Activated naive CD4-positive, alpha-beta T cell treated with anti-CD3 and anti-CD28 coated beads for 36 hours (primary cell): ENCODE measurements at places on chromosomes 6 and 20. TPM values are rescaled to one million over a fixed set of nuclear protein-coding genes. Genes with fewer than 3 reads are reported as not detected.

DNA sequence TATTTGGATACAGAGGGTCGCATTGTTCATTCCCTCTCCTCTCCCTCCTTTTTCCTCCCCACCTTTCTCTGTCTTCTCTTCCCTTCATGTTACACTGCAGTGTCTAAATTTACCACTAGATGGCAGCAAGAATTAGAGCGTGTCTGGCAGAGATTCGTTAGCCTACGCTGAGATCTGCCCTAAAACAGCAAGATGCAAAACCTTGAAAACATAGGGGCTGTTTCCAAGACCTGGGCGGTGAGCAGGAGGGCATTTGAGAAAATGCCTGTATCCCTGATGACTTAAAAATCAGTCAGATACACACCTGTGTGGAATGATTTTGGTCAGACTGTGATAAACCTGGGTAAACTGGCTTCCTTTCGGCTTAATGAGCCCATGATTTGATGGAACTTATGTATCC is 101.5 kb upstream of the ISM1 start:
- no peak overlapping the region for H3K4me3 ChIP-seq
- no peaks in the 10 kb centered on the region for H3K4me1 ChIP-seq
- H3K36me3 ChIP-seq = no peaks in the 10 kb centered on the region
- peak; percentile 43 for DNase-seq
- H3K27me3 ChIP-seq = no peaks in the 10 kb centered on the region

- H3K27ac ChIP-seq = peak overlapping the region; percentile 46
- H3K36me3 ChIP-seq = peaks cover 29% of the 10 kb centered on the region
- H3K4me1 ChIP-seq = peaks cover 42% of the 10 kb centered on the region
These were observed 119.8 kb downstream of the NFATC2 start for GRCh38 chr20:51422514-51423289.

VGLL2 gene
- total RNA-seq = not detected

DNA sequence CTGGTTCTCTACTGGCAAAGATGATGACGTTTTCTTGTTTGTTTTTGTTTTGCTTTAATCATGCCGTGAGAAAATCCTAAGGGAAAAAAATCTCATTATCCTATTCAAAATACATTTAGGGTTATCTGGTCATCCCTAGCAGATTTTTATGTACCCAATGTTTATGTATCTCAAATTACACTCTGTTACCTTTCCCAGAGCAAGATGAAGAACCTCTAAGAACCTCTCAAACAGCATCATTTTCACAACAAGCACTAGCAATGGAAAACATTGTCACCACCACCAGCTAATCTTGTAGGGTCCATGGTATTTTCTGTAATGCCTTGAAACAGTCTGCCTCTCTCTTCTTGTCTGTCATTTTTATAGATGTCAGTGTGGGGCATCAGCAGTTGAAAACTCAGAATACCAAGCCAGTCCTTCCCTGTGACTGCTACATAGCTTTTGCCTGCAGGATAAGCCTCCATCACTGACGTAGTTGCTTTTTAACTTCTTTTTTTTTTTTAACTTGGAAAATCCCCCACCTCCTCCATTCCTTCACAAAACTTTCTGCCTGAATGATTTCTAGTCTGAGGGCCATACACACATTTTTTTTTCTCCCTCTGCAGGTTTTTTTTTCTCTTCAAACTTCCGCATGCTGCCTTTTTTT is 2.4 kb upstream of the SNAP25 start:
- no peak overlapping the region for H3K27ac ChIP-seq
- peaks cover 35% of the 10 kb centered on the region for H3K27me3 ChIP-seq
- DNase-seq = no peak
- peaks cover 3% of the 10 kb centered on the region for H3K36me3 ChIP-seq

DNA sequence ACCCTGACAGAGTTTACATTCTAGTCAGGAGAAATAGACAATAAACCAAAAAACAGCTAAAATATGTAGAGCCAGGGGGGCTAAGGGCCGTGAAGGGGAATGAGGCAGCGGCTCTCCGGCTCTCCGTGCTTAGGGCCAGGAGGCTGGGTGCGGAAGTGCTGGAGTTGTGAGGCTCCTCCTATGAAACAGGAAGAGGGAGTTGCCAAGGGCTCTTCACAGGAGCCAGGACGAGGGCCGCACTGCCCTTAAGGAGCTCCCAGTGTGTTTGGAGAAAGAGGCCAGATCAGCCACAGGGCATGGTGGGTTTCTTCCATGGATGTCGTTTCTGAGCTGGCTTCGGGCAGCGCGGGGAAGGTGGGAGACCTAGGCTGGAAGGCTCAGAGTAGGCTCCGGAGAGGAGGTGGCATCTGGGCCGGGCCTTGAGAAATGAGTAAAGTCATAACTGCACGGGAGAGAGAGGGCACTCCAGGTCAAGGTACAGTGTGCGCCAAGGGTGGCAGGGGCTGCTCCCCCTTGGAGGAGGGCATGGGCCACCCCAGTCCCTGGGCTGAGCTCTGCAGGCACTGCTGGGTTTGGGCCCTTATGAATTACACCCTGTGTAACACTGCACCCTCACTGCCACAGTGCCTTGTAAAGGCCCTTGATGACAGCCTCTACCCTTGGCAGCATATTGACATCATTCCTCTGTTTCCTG is 20.8 kb upstream of the MLN start:
- no peaks in the 10 kb centered on the region for H3K4me1 ChIP-seq
- H3K4me3 ChIP-seq = no peak overlapping the region
- no peak overlapping the region for H3K27ac ChIP-seq
- DNase-seq = no peak
- no peaks in the 10 kb centered on the region for H3K36me3 ChIP-seq

DNA sequence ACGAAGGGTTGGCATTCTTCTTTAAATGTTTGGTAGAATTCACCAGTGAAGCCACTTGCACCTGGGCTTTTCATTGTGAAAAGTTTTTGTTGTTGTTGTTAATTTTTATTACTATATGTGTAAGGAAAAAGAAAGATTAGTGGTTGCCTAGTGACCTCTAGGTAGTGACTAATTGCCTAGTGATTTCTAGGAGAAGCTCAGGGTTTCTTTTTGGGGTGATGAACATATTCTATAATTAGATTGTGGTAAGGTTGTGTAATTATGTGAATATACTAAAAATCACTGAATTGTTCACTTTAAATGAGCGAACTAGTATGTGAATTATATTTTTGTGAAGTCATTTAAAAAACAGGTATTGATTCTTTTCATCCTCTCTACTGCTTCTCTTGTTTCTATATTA is 123.8 kb upstream of the TMEM170B start:
- no peak for DNase-seq
- H3K4me3 ChIP-seq = no peak overlapping the region
- H3K4me1 ChIP-seq = peaks cover 33% of the 10 kb centered on the region
- no peaks in the 10 kb centered on the region for H3K27me3 ChIP-seq
- no peaks in the 10 kb centered on the region for H3K36me3 ChIP-seq

MLN gene
- not detected for total RNA-seq

GRCh38 chr6:5996714-5997419 is 9.9 kb downstream of the NRN1 start:
- H3K27me3 ChIP-seq = peaks cover 88% of the 10 kb centered on the region
- no peak for DNase-seq
- H3K27ac ChIP-seq = no peak overlapping the region
- H3K4me3 ChIP-seq = peak overlapping the region; percentile 77

GRIK2 gene
- total RNA-seq = not detected

ITCH gene
- 35.3 TPM for total RNA-seq

GRCh38 chr6:56314683-56315523 is 67.5 kb upstream of the COL21A1 start:
- no peaks in the 10 kb centered on the region for H3K27me3 ChIP-seq
- H3K27ac ChIP-seq = no peak overlapping the region
- no peak overlapping the region for H3K4me3 ChIP-seq
- H3K36me3 ChIP-seq = no peaks in the 10 kb centered on the region

SRXN1 gene
- total RNA-seq = 6.8 TPM

SPATS1 gene
- total RNA-seq = not detected

- no peak for DNase-seq
- peaks cover 10% of the 10 kb centered on the region for H3K36me3 ChIP-seq
- H3K4me3 ChIP-seq = no peak overlapping the region
- no peak overlapping the region for H3K27ac ChIP-seq
- no peaks in the 10 kb centered on the region for H3K4me1 ChIP-seq
- H3K27me3 ChIP-seq = no peaks in the 10 kb centered on the region
These were observed 12.3 kb upstream of the SLC13A3 start for GRCh38 chr20:46663531-46663930.

TMEM200A gene
- not detected for total RNA-seq

DNA sequence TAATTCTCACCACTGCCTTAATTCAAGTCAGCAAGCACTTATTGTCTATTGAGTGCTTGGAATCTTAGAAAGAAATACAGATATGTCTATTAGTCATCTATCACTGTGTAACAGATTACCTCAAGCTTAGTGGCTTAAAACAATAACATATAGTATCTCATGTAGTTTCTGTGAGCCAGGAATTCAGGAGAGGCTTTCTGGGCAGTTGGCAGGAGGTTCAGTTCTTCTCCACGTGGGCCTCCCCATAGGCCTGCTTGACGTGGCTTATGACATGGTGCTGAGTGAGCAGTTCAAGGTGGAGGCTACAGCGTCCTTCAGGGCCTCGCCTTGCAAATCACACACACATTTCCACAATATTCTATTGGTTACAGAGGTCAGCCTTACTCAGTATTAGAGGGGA is 69.7 kb downstream of the DTD1 start:
- DNase-seq = no peak
- H3K27ac ChIP-seq = no peak overlapping the region
- H3K4me3 ChIP-seq = no peak overlapping the region
- no peaks in the 10 kb centered on the region for H3K27me3 ChIP-seq

DNA sequence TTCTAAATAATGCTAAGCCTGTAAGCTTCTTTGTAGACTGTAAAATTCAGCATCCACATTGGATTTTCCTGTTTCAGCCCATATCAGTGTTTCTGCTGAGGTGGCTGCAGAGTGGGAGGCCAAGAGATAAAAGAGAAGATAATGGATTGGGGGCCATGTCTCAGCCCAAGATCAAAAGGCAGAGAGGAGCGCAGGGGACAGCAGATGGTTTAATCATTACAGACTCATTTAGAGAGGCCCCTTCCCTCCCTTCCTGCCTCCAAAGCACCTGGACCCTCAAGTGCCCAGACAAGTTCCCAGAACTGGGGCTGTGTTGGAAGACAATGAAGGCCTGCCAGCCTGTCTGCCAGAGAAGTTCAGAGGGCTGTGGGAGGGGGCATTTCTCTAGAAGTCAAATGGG is 20.4 kb upstream of the CTNNBL1 start:
- no peaks in the 10 kb centered on the region for H3K36me3 ChIP-seq
- no peak overlapping the region for H3K27ac ChIP-seq
- no peaks in the 10 kb centered on the region for H3K4me1 ChIP-seq

- H3K27ac ChIP-seq = no peak overlapping the region
- peaks cover 15% of the 10 kb centered on the region for H3K27me3 ChIP-seq
- H3K4me3 ChIP-seq = no peak overlapping the region
- H3K36me3 ChIP-seq = no peaks in the 10 kb centered on the region
These were observed 80.2 kb downstream of the SRC start for GRCh38 chr20:37426106-37426505.

CPXM1 gene
- total RNA-seq = 2.2 TPM

GRCh38 chr6:149961728-149962425 is 1.9 kb upstream of the ULBP1 start:
- H3K27me3 ChIP-seq = peaks cover 59% of the 10 kb centered on the region
- H3K4me1 ChIP-seq = peaks cover 19% of the 10 kb centered on the region
- peak; percentile 70 for DNase-seq

DNA sequence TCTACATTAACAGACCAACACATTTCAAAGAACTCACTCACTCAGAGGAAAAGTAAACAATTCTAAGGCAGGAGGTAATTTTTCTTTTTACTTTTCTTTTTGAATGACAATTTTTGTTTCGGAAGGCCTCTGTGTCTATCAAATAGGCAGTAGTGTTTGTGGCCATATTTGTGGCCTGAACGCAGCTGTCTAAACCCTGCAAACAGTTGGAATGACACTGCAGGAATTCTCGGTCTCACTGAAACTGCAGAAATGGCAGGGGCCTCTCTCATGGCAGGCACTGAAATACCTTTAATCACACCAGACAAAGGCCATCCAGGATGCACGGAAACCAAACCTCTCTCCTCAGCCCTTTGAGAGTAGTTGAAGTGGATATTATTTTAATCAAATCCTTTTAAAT is 30.4 kb downstream of the FYN start:
- H3K4me3 ChIP-seq = no peak overlapping the region
- peaks cover 28% of the 10 kb centered on the region for H3K36me3 ChIP-seq
- no peaks in the 10 kb centered on the region for H3K27me3 ChIP-seq
- DNase-seq = no peak

GRM4 gene
- total RNA-seq = 0.27 TPM

CCN6 gene
- 0.21 TPM for total RNA-seq

DNA sequence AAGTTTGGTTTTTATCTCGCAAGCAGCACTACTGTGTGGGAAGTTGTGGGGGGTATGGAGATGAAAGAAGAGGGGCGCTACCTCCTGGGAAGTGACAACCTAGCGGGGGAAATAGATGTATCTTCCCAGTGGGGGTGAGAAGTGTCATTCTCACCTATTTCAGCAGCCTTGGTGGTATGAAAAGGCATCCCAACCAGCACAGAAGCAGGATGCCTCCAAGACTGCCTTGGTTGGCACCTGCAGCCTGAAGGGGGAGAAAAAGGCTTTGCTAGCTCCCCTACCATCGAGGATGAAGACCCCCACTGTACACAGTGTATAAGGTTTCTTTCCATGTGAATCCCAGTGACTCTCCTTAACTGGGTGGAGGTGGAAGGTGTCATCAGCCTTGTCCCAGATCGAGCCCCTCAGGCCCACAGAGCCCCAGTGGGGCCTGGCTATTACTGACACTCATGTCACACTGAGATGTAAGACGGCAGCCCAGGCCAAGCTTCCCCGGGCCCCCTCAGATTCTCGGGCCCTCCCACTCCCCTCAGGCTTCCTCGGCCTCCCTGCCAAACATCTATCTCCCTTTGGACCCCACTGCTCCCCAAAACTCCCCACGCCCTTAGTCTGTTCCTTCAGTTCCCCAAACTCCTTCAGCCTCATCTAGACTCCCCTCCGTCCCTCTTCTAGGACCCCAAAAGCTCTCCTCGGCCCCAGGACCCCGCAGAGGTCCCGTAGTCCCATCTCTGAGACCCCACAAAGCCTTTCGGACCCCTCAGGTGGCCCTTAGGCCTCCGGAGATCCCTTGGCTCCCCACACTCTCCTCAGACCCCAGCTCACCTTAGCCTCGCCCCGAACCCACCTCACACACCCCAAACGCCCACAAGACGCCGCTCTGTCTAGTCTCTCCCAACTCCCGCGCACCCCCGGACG is 688 bp downstream of the COMMD7 start:
- peak overlapping the region; percentile 94 for H3K4me3 ChIP-seq
- peak; percentile 42 for DNase-seq
- peak overlapping the region; percentile 92 for H3K27ac ChIP-seq
- H3K36me3 ChIP-seq = peaks cover 4% of the 10 kb centered on the region
- H3K4me1 ChIP-seq = peaks cover 40% of the 10 kb centered on the region
- H3K27me3 ChIP-seq = no peaks in the 10 kb centered on the region

- no peak for DNase-seq
- H3K27ac ChIP-seq = no peak overlapping the region
- no peaks in the 10 kb centered on the region for H3K27me3 ChIP-seq
- no peaks in the 10 kb centered on the region for H3K4me1 ChIP-seq
These were observed 669.2 kb downstream of the PRKN start for GRCh38 chr6:162058281-162058875.

- no peak overlapping the region for H3K4me3 ChIP-seq
- no peak overlapping the region for H3K27ac ChIP-seq
- no peaks in the 10 kb centered on the region for H3K36me3 ChIP-seq
- H3K27me3 ChIP-seq = peaks cover 3% of the 10 kb centered on the region
- H3K4me1 ChIP-seq = no peaks in the 10 kb centered on the region
These were observed 203.0 kb upstream of the RGS17 start for GRCh38 chr6:153334121-153334520.

GRCh38 chr6:72699159-72699558 is 77.3 kb downstream of the KCNQ5 start:
- H3K27ac ChIP-seq = no peak overlapping the region
- H3K4me3 ChIP-seq = no peak overlapping the region
- DNase-seq = no peak
- H3K36me3 ChIP-seq = peaks cover 8% of the 10 kb centered on the region

- no peaks in the 10 kb centered on the region for H3K27me3 ChIP-seq
- no peaks in the 10 kb centered on the region for H3K4me1 ChIP-seq
- no peak overlapping the region for H3K4me3 ChIP-seq
- H3K27ac ChIP-seq = no peak overlapping the region
- no peak for DNase-seq
These were observed 3.9 kb upstream of the FAM83C start for GRCh38 chr20:35296101-35296554.
